BE2C (cell line): ENCODE measurements at places on chromosomes 2 and 18.

- peak; percentile 48 for DNase-seq
Observed at GRCh38 chr2:17879137-17879912, 858 bp downstream of the KCNS3 start.

- no peak for DNase-seq
Observed at GRCh38 chr18:77017355-77017754, 115.2 kb downstream of the MBP start.

GRCh38 chr2:133655610-133656009 is 87.3 kb upstream of the NCKAP5 start:
- DNase-seq: no peak

GRCh38 chr18:44807766-44808165 is 127.1 kb downstream of the SETBP1 start:
- DNase-seq: no peak

DNA sequence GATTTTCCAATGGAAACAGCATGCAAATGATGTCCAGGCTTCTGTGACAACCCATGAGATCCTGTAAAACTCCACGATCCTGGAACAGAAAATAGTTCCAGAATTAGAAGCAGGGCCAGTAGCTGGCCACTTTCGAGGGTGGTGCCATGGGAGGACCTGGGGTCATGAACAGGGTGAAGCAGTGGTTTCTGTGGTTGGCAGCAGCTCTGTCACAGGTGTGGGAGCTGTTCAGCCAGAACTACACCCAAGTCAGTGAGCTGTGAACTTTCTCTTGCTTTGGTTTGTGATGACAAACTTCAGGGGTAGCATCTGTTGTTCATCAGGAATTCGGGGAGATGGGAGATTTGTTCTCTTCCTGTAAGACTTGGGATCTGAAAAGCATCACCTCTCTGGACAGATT is 314.4 kb upstream of the NT5C1B start:
- no peak for DNase-seq

DNA sequence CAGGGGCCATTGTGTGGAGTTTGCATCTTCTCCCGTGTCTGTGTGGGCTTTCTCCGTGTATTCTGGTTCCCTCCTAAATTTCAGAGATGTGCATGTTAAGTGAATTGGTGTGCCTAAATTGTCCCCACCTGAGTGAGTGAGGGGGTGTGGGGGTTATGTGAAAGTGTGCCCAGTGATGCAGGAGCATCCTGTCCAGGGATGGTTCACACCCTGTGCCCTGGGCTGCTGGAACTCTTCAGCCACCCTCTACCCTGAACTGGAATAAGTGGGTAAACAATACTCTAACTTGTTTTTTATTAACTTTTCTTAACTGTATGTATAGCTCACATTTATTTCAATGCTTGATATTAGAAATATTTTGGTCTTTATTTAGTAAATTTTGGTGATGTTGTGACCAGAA is 56.0 kb downstream of the UBE2E3 start:
- DNase-seq: no peak

DNA sequence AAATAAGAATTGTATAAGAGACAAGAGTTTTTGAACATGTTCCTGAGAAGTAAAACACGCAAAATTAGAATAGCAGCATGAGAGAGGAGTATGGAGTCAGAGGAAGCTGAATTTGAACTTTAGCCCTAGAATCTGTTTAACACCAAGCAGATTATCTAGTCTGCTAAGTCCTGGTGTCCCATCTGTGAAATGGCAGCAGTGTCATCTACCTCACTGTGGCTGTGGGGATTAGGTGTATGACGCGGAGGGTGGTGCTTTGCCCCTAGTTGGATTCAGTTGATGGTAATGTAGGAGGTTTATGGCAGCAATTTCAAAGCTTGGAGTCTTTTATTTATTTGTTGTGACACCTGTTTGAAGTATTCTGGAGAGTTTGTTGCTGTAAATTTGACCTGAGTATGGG is 79.2 kb downstream of the ZNF532 start:
- DNase-seq: no peak

- DNase-seq: no peak
Observed at GRCh38 chr2:29777161-29777560, 144.2 kb downstream of the ALK start.

- peak; percentile 32 for DNase-seq
Observed at GRCh38 chr2:94986392-94986963, 39.0 kb upstream of the MAL start.

DNA sequence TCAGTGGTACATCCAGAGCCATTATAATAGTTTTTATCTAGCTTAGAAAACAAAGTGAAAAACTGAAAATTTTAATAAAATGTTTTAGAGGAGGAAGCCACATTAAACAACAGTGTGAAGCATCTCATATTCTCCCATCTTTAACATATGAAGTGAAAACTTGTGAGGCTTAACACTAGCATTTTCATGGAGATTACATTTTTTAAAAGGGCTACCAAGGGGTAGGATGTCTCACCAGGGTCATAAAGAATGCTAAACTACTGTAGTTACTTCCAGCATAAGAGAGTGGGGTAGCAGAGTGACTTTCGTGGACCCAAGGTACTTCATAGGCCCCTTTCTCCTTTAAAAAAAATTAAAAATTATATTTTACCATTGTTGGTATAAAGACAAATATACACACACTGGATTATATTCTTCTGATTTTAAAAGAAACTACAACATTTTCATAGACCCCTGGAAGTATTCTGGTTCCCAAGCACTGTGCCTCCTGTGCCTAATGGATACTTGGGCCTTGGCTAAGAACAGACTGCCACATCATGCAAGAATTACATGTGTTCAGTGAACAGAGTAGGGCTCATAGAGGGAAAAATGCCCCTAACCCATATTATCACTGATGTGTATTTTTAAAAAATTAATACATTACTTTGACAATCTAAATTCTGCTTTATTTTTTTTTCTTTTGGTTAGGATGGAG is 148.4 kb downstream of the SLC39A10 start:
- DNase-seq: no peak

GRCh38 chr2:217899231-217900009 is 103.4 kb downstream of the TNS1 start:
- DNase-seq: peak; percentile 59

GRCh38 chr2:216936954-216937357 is 77.1 kb upstream of the TNP1 start:
- peak; percentile 41 for DNase-seq

DNA sequence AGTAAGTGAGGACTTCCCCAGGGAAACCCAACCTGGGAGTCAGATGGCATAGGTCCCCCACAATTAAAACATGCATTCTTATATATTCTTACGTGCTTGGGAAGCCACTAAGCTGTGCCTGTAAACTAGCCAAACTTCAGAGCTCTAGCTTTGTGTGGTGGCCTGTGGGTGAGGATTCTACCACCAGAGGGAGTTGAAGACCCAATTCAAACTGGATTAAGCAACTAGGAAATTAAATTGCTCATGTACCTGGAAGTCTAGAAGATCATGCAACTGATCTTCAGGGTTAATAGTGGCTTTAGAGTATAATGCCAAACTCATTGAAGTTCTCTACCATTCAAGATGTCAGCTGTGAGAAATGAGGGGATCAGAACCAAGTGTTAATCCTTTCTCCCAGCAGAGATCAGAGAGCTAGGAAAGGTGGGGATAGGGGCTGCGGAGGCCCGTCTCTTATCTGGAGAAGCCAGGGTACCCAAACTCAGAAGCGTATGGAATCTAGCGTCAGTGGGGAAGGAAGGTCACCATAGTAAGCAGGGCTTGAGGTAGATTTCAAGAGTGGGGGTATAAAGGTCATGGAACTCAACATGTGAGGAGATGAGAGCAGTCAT is 53.2 kb upstream of the CCDC85A start:
- peak; percentile 28 for DNase-seq

DNA sequence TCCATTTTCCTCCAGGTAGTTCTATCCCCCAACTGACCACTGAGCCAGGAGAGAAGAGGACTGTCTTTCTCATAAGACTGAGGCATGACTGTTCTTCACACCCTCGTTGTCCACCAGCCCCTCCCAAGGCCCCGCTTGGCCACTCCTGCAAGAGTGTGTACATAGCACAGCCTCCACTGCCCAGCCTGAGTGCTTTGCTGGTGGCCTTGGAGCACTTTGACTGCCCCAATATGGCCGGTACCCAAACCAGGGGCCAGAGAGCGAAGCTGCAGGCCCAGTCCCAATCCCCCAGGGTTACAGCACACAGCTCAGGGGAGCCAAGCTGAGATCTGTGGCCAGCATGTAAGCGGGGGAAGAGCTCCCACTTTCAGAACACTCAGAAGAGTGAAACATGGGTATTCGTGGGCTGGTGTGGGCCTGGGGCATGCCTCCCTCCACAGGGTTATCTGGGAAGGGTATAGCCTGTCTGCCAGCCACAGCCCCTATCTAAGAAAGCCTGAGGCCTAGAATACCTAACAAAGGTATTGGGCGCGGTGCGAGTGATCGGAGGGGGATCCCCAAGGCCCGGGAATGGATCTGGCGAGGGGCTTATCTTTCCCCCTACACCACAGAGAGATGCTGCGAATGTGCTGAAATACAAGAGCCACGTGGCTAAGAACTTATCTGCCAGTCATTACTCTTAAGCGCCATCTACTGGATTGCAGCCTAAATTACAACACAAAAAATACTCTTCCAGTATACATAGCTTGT is 163.8 kb downstream of the WDPCP start:
- DNase-seq: peak; percentile 15

DNA sequence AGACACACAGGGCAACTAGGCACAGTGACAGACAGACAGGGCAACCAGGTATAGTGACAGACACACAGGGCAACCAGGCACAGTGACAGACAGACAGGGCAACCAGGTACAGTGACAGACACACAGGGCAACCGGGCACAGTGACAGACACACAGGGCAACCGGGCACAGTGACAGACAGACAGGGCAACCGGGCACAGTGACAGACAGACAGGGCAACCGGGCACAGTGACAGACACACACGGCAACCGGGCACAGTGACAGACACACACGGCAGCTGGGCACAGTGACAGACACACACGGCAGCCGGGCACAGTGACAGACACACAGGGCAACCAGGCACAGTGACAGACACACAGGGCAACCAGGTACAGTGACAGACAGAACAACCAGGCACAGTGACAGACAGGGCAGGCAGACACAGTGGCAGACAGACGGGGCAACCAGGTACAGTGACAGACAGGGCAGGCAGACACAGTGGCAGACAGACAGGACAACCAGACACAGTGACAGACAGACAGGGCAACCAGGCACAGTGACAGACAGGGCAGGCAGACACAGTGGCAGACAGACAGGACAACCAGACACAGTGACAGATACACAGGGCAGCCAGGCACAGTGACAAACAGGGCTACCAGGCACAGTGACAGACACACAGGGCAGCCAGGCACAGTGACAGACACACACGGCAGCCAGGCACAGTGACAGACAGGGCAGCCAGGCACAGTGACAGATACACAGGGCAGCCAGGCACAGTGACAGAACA is 64.7 kb upstream of the RAB6C start:
- DNase-seq: no peak

- DNase-seq: no peak
Observed at GRCh38 chr2:110134025-110134424, 18.4 kb upstream of the MALL start.

DNA sequence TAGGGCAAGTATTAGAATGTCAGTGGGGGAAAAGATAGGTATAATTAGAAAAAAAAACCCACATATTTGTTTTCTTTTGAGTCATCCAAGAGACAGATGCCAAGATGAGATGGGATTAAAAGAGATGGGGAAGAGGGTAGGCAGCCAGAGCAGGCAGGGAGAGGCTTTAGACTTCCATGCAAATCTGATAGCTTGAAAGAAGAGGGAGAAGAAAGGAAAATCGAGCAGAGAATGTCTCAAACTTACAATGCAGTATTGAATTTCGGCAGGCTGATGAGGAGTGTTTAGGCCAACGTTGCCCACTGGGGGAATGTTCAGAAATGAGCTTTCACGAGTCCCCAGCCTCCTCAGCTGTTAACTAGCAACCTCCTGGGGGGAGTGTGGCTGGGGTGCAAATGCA is 91.3 kb downstream of the SPATS2L start:
- DNase-seq: no peak

DNA sequence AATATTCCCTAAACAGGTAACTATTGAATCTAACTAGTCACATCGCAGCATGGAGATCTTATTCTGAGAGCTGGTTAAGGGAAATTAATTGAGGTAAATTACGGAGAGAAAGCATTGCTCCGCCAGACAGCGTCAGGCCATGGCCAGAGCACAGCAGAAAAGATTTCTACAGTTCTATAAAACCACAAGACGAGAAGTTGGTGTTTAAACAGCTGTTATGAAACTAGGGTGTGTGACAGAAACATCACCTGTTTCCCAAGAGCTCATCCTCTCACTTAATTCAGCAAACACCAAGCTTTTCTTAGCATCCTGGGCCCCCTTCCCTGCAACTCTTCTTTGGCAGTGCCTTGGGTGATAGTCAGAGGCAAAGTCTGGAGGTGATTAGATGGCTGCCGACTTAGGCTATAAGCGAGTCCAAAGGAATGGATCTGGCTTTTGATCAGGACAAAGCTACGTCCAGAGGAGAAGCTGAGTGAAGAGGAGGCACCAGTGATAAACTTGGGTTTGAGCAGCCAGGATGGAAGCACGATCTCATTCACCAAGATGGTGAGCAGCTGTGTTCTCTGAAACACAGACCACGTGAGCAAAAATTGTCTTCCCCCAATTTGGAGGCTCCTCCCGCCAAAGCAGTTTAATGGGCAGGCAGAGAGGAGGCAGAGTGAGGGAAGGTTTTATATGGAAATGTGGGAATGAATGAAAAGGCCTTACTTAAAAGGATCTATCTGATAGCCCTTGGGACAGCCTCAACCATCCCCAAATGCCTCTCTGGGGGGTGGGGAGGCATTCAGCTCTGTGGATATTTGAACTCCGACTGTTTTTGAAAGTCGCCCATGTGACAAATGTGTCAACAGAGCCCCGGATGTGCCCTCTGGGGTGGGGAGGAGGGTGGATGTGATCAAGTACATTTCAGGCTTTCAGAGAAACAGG is 57.8 kb downstream of the PKDCC start:
- no peak for DNase-seq

GRCh38 chr18:5726011-5726410 is 169.3 kb downstream of the TMEM200C start:
- no peak for DNase-seq

DNA sequence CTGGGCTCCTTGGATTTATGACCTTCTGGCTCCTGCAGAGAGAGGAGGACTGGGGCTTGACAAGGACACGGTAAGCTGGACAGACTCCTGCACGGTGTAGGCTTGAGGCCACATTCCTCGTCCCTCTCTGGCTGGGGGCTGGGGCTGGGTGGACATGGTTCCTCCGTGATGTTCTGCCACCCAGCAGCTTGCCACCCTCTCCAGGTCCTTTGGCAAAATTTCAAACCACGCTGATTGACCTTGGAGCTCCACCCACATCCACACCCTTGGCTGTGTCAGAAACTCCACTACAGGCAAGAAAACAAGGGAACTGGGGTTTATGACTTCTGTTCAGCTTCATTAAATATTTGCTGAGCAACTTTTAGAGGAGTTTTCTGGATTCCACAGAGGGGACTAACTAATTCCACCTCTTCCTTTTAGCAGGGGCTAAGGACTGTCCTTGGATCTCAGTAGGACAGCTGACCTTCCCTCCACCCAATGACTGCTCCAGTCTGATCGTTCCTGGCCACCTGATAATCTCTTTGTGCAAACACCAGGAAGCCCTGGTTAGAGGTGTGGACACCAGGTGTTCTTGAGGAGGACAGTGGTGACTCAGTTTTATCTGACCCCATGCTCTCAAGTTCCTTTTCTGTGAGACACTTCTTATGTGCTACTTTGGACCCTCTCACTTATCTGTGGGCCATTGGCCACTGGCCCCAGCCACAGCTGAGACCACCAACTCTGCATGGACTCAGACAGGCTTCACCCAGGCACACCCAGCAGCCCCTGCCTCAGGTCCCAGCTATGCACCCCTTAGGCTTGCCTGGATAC is 29.3 kb downstream of the GPR55 start:
- DNase-seq: no peak
